ENCODE measurements at places on chromosomes 7 and 10. TPM values are rescaled to one million over a fixed set of nuclear protein-coding genes. Genes with fewer than 3 reads are reported as not detected.

DNA sequence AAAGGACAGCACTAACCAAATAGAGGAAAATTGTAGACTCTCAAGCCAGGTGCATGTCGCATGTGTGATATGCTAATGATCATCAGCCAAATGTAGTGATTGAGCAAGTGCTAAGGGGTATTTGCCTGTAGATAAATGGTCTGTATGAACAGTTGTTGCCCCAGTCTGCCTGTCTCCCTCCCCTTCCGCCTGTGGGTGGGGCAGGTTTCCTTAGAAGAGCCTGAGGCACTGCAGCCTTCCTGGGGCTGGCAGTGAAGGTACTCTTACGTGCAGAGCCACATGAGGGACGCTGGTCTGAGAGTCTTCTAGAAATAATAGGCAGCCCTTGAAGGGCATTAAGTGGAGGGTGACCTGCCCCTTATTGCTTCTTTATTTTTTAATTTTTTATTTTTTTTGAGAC lies 152.1 kb downstream of the SNX10 start:
- no peak for DNase-seq

- DNase-seq, result peak; percentile 80
These were observed 3.6 kb downstream of the DUSP5 start for GRCh38 chr10:110501142-110501937.

GRCh38 chr10:1293636-1294435 lies 237.7 kb downstream of the WDR37 start:
- DNase-seq, result no peak

DNA sequence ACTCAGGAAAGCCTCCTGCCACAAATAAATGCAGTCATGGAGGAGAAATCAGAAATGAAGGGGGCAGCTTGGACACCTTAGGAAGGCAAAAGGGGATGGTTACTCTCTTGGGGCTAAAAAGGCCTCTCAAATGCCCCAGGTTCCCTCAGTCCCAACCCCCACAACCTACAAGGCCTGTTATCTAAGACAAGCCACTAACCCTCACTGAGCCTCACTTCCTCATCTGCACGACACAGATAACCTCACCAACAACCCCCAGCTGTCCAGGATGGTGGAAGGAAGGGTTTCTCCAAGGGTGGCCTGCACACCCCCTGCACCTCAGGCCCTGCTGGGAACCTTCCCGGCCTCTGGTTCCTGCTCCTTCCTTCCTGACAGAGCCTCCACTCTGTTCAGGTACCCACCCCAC lies 29.2 kb downstream of the SORBS1 start:
- DNase-seq, result no peak

GRCh38 chr7:77464589-77464988 lies 48.4 kb upstream of the GSAP start:
- no peak for DNase-seq

- no peak for DNase-seq
These were observed 16.3 kb downstream of the TLL2 start for GRCh38 chr10:96497391-96497790.

DNA sequence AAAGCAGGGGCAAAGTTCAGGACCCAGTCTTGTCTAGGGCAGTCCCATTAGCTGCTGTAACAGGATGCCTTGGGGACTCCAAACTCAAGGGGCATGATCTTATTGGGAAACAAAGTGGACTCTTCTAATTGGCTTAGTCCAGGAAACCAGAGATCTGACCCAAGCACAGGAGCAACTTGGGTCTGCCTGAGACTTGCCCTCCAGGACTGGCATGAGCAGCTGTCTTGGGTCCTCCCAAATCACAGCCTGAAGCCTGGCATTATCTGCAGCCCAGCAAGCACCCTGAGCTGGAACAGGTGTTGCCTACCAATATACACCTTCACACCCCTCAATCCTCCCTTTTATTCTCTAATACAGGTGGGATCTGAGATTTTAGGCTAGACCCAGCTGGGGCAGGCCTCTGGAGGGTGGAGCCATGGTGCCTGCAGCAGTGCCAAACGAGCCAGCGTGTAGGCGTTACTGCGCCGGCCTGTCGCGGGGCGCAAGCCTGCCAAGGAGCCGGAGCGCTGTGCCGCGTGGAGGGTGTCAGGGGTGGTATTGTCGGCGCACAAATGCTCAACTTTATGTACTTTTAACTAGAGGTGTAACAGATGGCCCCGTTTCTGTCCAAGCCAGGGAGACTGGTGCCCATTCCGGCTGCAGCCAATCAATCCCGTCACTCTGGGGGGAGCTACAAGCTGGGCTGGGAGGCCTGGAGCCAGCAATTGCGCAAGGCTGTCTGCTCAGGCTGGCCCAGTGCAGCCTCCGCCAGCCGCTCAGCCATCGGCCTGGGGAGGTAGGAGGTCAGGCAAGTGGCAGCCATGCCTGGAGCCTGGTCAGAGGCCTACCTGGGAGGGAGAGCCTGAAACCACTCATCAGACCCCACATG lies 12.8 kb upstream of the LBX1 start:
- no peak for DNase-seq

DNA sequence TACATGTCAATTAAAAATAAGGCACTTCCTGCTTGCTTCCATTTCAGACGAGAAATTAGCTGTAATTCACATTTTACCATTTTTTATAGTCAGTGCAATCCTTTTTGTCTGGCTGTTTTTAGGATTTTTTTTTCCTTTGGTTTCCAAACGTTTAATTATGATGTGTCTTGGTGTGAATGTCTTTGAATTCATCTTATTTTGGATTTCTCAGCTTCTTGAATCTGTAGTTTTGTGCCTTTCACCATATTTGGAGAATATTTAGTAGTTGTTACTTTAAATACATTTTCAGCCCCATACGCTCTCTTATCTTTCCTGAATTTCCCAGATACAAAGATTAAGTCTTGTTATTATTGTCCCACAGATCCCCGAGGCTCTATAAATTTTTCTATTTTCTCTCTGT lies 2.4 kb upstream of the SCART1 start:
- no peak for DNase-seq

GRCh38 chr10:969473-970150 lies 18.6 kb upstream of the GTPBP4 start:
- DNase-seq, result no peak

- DNase-seq, result no peak
These were observed 51.9 kb upstream of the CHST15 start for GRCh38 chr10:124145109-124145870.

- no peak for DNase-seq
These were observed 186.8 kb downstream of the WDR37 start for GRCh38 chr10:1242975-1243374.

- DNase-seq, result no peak
These were observed 36.3 kb downstream of the NHLRC2 start for GRCh38 chr10:113890769-113891168.

DNA sequence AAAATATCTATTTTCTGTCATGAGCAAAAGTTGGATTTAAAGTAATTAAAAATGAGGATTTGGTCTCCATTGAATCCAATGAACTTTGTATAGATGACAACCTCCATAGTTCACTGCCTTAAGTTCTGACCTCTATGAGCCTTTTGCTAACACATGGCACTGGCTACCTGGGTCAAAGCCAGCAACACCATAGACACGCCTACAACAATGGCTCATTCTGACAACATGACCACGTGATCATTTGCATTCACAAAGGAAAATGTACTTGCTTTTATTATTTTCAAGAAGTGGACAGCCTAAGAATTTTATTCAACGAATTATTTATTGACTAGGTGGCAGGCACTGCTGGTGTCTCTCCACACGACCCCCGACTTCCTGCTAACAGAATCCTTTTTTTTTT lies 90.6 kb downstream of the CARD11 start:
- DNase-seq, result no peak

GRCh38 chr10:114706458-114707055 lies 48.5 kb upstream of the ABLIM1 start:
- no peak for DNase-seq

DNA sequence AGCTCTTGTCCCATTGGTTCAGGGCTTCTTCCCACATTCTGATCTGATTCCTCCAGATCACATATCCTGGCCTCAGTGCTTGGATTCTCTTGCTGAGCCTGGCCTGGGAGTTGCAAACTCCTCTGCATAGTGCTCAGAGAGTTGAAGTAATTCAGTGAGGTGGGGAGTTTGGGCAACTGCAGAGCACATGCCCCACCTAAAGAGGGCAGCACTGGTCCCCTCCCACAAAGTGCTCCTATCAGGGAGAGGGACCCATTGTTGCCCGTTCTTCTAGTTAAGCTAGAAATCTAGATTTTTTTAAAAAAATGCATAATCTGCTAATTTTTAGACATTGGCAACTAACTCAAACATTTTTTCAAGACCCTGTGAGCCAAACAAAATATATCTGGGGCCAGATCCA lies 45.1 kb downstream of the CHN2 start:
- no peak for DNase-seq

DNA sequence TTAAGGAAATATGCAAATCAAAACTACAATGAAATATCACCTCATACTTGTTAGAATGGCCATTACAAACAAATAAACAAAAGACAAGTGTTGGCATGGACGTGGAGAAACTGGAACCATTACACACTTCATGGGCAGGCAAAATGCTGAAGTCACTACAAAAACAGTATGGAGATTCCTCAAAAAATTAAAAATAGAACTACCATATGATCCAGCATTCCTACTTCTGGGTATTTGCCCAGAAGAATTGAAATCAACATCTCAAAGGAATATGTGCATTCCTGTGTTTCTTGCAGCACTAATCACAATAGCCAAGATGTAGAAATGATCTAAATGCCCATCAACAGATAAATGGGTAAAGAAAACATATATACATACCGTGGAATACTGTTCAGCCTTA lies 83.6 kb downstream of the NRCAM start:
- DNase-seq, result no peak

DNA sequence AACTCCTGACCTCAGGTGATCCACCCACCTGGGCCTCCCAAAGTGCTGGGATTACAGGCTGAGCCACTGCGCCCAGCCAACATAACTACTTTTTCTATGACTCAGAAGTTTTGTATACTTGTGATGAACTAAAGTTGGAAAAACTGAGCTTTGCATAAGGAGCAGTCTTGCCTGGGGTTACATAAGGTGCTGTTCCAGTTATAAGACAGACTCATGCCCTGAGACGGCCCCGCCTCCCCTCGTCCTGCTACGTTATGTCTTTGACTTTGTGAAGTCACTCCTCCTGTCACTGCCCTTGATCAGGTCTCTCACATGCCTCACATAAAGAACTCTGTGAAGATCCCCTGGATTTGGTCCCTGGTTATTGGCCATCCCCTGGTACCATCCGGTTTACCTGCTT lies 40.4 kb upstream of the OPN4 start:
- no peak for DNase-seq

GRCh38 chr7:16660702-16661464 lies 14.9 kb downstream of the BZW2 start:
- DNase-seq, result peak; percentile 20

Gene MPP7
- 0.07 TPM for total RNA-seq

Gene WNT8B
- not detected for total RNA-seq

Gene FGF8
- total RNA-seq, result not detected

Gene PPA1
- total RNA-seq, result 309 TPM

Gene TMEM229A
- not detected for total RNA-seq

Gene LRRN3
- total RNA-seq, result not detected

Gene PRLHR
- total RNA-seq, result not detected

Gene UPK3BL2
- 1.2 TPM for total RNA-seq
